ENCODE measurements at places on chromosomes 11 and 22.

DNA sequence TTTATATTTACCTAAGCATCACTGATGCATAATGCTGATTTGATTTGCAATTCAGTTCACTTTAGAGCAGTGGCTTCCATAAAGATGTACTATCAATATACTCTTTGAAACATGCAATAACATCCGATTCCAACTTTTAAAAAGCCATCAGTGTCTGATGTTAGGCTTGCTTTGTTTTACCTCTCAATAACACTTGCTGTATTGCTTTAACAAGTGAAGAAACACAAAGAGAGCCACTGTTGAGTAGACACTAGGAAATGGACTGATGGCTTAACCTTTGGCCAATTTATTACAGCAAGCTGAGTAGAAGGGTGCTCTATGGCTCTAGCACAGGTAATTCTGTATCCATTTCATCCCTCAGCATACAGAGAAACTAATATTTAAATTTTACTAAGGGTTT, 122.1 kb downstream of the FCHSD2 start:
- no peak for DNase-seq

DNA sequence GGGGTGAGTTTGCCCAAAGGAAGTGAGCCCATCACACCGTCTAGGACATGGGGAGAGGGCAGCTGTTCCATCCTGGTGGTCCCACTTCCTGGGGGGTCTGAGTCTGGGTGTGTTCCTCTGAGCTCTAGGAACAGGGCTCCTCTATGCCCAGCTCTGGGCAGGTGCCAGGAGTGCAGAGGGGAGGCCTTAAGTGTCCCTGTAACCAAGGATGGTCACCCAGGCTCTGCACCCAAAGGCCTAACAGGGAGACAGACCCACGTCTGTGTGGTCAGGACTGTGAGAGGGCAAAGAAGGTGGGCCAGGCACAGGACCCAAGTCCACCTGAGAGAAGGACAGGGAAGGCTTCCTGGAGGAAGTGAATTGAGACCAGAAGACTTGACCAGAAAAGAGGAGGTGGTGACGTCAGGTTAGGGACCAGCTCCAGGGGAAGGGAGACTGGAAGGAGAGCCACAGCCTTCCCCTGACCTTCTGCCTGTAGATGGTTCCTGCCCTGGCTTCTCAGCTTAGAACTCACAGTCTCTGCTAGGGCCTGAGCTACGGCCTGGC, 11.3 kb upstream of the TCF20 start:
- DNase-seq = no peak

DNA sequence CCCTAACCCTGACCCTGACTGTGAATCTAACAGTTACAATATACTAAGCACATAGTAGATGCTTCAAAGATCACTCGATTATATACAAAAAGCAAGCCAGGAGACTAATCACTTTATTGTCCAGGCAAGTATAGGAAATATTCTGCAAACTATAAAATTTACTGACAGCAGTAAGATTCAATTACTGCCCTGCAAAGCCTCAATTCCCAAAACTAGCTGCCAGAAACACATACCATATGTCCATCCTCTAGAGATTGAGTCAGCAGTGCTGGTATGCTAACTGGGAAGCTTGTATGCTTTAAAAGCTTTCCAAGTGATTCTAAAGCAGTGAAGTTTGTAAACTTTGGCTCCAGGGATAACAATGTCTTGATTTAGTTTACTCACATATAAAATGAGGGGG, 26.1 kb downstream of the CSTF3 start:
- DNase-seq = no peak

GRCh38 chr22:39291523-39291922, 27.9 kb downstream of the RPL3 start:
- no peak for DNase-seq

GRCh38 chr11:12100429-12100828, 10.0 kb upstream of the MICAL2 start:
- no peak for DNase-seq

GRCh38 chr11:118529584-118530175, 1.3 kb upstream of the TMEM25 start:
- no peak for DNase-seq

DNA sequence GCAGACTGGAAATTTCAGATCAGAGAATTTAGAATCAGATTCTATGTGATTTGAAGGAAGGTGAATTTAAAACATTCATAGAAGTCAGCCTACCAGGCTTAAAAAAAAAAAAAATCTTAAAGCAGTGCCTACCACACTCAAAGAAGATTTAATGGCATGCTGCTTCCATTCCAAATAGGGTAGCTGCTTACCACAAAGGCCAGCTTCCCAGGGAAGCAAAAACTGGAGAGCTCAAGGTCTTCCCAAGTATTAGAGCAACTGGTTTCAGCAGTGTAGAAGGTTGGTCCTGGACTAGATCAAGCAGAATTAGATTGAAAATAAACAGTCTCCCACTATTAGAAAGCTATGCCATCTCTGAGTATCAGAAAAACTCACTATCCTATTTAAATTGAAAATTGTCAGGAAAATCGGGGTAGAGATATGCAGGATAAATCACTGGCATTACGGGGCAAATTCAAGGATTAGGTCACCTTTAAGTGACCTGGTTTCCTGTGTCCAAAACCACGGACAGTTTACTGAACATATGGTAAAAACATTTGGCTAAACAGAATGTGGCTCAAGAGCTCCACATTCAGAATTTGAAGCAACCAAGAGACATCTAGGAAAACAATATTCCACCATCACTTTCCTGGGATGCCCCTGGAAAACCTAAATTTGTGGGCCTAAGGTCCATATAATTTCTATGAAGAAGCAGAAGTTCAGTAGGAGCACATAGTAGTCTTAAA, 1.3 kb downstream of the C11orf42 start:
- no peak for DNase-seq

GRCh38 chr11:43282607-43283440, 29.0 kb upstream of the API5 start:
- DNase-seq = no peak

GRCh38 chr11:12678991-12679390, 4.8 kb downstream of the TEAD1 start:
- DNase-seq = no peak

DNA sequence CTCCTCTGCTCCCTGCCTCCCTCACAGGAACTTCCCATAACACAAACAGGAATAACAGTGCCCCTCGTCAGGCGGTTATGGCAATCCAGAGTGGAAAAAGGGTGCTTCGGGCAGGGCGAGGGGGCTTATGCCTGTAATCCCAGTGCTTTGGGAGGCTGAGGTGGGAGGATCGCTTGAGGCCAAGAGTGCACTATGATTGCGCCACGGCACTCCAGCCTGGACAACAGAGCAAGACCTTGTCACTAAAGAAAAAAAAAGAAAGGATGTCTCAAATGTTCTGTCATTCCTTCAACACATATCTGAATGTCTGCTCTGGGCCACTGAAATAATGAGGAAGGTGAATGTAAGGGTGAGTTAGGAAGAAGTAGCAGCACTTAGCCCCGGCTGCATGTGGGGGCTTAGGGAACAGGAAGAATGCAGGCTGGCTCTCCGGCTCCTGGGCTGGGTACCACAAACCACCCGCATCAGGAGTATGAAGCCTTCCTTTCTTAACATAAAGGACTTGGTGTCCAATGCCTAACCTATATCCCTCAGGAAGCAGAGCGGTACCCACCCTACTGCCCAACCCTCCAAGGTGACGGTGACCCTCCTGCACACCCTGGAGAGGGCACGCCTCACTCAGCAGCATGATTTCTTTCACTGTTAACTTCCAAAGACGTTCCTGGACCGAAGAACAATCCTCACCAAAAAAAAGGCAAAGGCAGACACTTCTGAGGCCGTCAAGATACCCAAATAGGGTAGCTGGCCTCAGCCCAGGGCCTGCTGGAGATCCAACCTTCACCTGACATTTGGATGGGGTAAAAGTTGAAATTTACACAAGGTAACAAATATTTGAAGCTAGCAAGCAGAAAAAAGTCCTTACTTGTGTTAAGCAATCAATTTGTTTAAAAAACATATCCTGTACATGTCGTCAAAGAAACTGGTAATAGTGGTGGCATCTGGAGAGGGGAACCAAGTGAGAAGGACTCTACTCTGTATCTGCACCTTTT, 3.8 kb downstream of the CPT1A start:
- DNase-seq = no peak

GRCh38 chr11:107384144-107384852, 73.3 kb downstream of the CWF19L2 start:
- DNase-seq = no peak

GRCh38 chr11:66951927-66952337, 6.3 kb downstream of the PC start:
- no peak for DNase-seq
